ENCODE measurements at places on chromosomes 4 and X.

- no peak for DNase-seq
These were observed 743 bp downstream of the NKAP start for GRCh38 chrX:119942831-119943184.

GRCh38 chr4:94135701-94136100 is 72.0 kb upstream of the SMARCAD1 start:
- DNase-seq = no peak

DNA sequence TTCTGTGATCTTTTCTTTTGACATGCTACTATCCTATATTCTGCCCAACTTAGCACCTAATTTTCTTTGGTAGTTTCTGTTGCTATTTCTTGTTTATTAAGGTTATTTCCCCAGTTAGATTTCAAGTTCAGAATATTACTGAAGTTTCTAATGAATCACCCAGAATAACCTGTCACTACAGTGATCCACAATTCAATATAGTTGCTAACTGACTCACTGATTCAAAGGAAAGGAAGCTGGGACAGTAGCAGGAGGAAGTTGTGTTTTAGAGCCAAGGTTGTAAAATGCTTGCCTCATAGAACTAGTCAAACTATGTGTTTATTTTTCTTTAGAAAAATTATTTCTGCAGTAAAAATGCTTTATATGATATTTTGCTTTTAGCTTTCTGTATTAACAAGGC is 37.4 kb downstream of the PAK3 start:
- no peak for DNase-seq

DNA sequence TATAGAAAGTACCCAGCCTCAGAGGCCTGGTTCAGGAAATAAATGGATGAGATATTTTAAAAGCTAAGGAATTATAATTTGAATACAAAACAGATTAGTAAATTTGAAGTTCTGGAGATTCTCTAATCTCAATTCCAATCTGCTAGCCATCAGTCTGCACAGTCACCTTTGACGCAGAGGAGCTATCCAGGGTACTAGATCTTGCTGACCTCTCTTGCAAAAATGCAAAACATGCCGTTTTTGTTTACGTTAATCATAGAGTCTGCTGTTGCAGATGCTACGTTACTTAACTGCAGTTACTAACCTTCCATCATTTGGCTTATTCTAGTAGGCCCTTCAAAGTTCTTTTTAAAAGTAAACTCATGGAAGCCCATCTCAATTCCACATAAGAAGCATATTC is 10.4 kb downstream of the CCSER1 start:
- DNase-seq = peak; percentile 55

GRCh38 chr4:6391852-6392188 is 80.6 kb downstream of the PPP2R2C start:
- no peak for DNase-seq

All from endodermal cell (in vitro differentiated cells).